ENCODE measurements at places on chromosomes 11 and 22. TPM values are rescaled to one million over a fixed set of nuclear protein-coding genes. Genes with fewer than 3 reads are reported as not detected.

The PRG3 gene
- total RNA-seq = not detected

The TESMIN gene
- total RNA-seq = 7.3 TPM

The CHRM1 gene
- total RNA-seq = not detected

DNA sequence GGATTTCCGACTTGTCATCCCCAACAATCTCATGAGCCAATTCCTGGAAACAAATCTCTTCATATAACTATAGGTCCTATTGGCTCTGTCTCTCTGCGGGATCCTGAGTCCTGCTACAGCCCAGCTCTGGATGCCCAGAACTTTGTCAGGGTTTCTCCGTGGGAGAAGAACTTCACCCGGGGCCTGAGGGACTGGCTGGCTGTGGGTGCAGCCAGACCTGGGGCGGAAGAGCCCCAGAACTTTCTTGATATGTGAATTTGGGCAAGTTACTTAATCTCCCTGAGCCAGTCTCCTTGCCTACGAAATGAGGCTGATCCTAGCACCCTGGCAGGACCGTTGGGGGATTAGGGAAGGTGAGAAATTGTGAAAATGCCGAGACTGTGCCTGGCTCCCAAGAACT, 6.6 kb upstream of the TRIM29 start:
- no peak for DNase-seq
